ENCODE measurements at places on chromosomes 5 and 9.
A peak's percentile ranks its signal among the peaks of the same experiment; 100 is the strongest.

- no peak for DNase-seq
These were observed 7.4 kb upstream of the ENTPD8 start for GRCh38 chr9:137448602-137448962.

- DNase-seq: no peak
These were observed 52.4 kb downstream of the TTLL11 start for GRCh38 chr9:122040561-122041242.

DNA sequence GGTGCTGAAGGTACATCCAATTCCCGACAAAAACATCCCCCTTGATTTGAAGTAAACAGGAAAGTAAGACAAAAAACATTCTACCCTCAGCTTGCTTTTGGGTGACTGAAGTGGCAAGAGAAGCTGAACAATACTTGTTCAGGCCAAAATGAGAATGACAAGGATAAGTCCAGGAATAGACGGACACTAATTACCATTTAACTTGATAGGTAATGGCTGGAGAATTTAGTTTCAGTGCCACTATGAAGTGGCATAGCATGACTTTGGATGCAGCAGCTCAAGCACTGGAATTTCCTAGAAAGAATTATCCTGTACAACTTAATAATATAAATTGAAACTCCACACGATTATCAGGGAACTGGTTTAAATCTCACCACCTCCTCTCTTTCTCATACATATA is 49.7 kb downstream of the HOMER1 start:
- DNase-seq: no peak

DNA sequence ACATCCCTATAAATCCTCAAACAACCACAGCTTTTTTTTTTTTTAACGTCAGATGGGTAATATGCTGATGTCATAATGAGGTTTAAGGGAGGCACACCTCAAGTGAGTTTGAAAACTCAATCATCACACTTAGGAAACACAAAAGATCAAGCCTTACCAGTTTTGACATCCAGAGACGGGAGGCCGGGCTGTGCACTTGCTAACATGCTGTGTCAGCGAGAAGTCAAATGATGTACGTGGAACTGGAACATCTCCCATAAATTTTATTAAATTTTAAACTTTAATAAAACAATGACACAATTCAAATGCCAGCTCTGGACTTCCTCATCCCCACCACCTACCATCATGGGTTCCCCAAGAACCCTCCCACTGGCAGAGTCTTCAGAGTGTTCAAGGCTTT is 117.6 kb downstream of the C5orf15 start:
- no peak for DNase-seq

- DNase-seq: no peak
These were observed 75.4 kb downstream of the NREP start for GRCh38 chr5:111681414-111682120.

DNA sequence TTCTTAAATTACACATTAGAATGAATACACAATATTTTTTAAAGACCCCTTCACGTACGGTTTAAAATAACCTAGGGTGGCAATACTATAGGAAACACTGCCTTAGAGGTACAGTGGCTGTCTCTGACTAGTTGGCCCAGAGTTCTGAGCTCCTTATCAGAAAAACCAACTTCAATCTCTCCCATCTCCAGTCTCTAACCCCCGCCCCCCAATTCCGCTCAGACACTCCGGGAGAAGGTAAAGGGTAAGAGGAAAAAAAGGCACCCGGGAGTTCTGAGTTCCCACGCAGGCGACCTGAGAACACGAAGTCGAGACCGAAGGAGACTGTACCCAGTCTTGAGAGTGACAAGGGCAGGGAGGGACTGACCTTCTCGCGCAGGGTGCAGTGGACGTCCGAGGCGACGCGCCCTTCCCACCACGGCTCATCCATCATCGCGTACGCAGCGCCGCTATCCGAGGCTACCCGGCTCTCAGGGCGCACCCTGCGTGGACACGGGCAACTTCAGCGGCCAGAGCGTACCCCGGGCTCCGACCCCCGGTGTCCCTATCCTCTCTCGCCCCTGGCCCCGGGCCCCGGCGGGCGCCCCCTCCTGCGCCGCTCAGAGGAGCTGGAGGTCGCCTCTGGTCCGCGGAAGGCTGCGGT is 752 bp downstream of the CCNJL start:
- DNase-seq: no peak

GRCh38 chr9:125183054-125183453 is 6.5 kb downstream of the PPP6C start:
- DNase-seq: no peak

DNA sequence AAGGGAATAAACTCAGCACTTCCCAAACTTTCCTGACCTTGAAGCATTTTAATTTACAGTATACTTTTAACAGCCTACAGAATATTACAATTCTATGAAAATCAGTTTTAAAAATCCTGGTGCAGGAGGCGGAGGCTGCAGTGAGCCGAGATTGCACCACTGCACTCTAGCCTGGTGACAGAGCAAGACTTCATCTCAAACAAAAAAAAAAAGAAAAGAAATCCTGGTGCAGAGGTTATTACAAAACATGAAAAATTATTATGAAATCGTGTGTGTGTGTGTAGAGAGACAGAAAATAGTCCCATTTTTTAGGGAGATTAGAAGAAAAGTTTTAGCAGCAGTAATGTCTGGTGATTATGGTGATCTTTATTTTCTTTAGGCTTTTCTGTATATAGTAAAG is 26.9 kb downstream of the GOLPH3 start:
- DNase-seq: no peak

- DNase-seq: peak; percentile 37
These were observed 408.1 kb downstream of the GADD45G start for GRCh38 chr9:90012949-90013348.

GRCh38 chr5:163813900-163814299 is 308.5 kb downstream of the MAT2B start:
- DNase-seq: no peak
